Uterine smooth muscle cell (primary cell): ENCODE measurements at places on chromosomes 7 and 10. TPM values are rescaled to one million over a fixed set of nuclear protein-coding genes. Genes with fewer than 3 reads are reported as not detected.

The GHRHR gene
- total RNA-seq: not detected in 2 replicates

The ZNF467 gene
- total RNA-seq: 0.22 and 0.62 TPM in 2 replicates

The ARPC1B gene
- 473 and 553 TPM in 2 replicates for total RNA-seq

The NME8 gene
- total RNA-seq: not detected in 2 replicates

The SOSTDC1 gene
- not detected in 2 replicates for total RNA-seq

The CYP2C19 gene
- not detected in 2 replicates for total RNA-seq

The GIMAP8 gene
- total RNA-seq: under 0.01 and 0.12 TPM in 2 replicates
